GOT3 (cell line): ENCODE measurements at places on chromosomes 4 and X.

- no peak for DNase-seq
Observed at GRCh38 chr4:170465429-170465828, 375.7 kb upstream of the AADAT start.

DNA sequence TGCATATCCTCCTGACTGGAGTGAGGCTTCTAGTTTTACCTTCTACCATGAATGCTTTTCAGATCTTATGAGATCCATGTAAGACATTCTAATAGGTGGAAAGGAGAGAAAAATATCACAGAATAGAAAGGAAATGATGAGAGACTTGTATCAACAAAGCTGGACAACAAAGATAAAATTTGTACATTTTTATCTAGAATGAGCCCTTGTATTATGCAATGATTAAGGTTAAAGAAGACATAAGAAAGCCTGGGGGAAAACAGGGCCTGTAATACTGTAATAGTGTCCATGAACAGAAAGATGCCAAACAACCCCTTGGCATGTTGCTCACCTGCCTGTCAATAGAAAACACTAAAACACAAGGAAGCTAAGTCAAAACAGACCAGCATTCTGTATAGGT lies 44.2 kb upstream of the SCRG1 start:
- no peak for DNase-seq

DNA sequence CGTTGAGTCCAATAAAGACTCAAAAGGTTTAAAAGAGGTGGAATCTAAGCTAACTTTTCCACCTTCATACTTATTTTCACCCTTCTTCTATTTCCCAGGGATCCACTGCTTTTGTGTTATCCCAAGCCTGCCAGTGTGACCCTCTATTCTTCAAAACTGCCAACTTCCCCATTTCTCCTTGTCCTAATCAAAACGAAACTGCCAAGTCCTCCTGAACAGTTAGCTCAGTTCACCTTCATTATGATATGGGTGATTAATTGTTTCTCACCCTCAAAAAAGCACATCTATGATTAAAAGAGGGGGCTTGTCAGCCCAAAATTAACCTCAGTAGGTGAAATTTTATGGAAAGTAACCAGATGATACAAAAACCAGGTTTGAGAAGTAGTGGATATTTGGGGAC lies 108.4 kb downstream of the GUCY2F start:
- DNase-seq, result no peak

DNA sequence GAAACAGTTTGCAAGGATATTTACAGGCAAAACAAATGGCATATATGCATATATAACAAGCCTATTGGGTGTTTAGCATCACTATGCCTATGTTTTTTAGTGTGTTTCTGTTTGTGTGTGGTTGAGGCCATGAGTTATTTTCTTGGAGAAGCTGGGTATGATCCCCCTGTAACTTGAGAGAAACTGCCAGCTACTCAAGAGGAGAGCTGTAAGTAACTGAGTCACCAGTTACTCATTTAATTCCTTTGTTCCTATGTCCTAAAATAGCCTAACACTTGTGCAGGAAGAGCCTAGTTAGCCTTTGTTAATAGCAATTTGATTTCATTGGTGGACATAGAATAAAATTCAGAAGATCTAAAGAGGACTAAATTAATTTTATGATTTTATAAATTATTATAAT lies 79.1 kb downstream of the PWWP3B start:
- no peak for DNase-seq

GRCh38 chrX:30253257-30253656 lies 6.3 kb downstream of the MAGEB1 start:
- no peak for DNase-seq
